Fibroblast of skin of abdomen (primary cell): ENCODE measurements at places on chromosomes 6 and 20.

GRCh38 chr20:62163485-62163865, 19.4 kb upstream of the MTG2 start:
- DNase-seq = no peak

GRCh38 chr6:45420909-45421708, 43.4 kb upstream of the SUPT3H start:
- no peak for DNase-seq

- no peak for DNase-seq
These were observed 3.9 kb downstream of the LAMA5 start for GRCh38 chr20:62362991-62363919.

- DNase-seq = no peak
These were observed 8.8 kb downstream of the TENT5A start for GRCh38 chr6:81743649-81744048.

GRCh38 chr6:123745895-123746294, 57.8 kb upstream of the NKAIN2 start:
- DNase-seq = peak; percentile 54

DNA sequence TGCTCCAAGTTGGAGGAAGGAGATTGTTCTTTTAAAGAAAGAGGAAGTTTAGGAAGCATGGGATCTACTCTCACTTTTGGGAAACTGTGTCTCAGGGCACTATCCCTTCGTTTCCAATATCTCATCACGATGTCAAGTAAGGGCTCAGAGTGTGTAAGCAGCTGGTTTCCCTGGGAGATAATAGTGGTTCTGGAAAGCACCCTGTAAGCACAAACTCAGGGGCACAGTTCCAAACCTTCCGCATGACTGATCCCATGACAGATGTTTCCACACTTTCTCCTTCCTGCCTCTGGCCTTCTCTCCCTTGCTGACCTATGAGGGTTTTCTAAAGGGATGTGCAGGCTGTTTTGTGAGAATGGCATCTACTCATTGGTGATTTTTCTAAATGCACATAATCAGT, 33.9 kb downstream of the ADTRP start:
- DNase-seq = peak; percentile 73

DNA sequence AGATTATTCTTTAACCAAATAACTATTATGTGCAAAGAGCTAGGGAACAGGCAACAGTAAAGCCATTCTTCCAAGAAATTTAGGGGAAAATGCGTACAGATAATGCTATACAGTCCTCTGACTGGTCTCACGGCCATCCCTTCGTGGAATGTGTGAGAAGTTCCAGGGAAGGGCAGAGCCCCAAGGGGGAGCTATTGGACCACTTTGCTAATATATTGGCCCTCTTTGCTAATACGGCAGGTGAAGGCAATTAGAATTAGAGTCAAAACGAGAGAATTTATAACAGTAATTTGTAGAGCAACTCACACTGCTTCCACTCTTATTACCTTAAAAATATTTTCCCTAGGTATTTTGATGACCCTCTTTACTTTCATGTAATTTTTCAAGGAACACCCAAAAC, 140.4 kb downstream of the IMPG1 start:
- peak; percentile 21 for DNase-seq

DNA sequence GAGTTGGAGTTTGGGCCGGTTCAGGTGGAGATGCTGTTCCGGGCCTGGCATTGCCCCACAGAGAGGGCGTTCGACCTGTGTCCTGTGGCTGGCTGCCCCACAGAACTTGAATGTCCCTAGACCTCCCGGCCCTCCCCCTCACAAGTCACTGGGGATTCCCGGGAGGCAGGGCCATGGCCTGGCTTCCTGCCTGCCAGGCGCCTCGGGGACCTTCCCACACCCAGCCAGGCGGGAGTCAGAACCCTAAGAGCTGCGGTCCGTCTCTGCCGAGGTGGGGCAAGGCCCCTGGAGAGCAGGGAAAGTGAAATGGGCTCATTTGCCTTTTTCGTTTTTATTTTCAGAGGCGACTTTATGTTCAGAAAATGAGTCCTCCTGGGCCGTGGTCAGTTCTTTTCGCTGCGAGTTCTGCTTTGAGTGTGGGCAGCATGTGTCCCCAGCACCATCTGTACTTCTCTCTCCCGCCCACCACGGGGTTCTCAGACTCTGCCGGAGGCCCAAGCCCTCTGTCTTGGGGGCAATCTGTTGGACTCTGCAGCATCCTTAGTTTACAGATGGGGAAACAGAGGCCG, 8.5 kb downstream of the RBM38 start:
- DNase-seq = no peak

DNA sequence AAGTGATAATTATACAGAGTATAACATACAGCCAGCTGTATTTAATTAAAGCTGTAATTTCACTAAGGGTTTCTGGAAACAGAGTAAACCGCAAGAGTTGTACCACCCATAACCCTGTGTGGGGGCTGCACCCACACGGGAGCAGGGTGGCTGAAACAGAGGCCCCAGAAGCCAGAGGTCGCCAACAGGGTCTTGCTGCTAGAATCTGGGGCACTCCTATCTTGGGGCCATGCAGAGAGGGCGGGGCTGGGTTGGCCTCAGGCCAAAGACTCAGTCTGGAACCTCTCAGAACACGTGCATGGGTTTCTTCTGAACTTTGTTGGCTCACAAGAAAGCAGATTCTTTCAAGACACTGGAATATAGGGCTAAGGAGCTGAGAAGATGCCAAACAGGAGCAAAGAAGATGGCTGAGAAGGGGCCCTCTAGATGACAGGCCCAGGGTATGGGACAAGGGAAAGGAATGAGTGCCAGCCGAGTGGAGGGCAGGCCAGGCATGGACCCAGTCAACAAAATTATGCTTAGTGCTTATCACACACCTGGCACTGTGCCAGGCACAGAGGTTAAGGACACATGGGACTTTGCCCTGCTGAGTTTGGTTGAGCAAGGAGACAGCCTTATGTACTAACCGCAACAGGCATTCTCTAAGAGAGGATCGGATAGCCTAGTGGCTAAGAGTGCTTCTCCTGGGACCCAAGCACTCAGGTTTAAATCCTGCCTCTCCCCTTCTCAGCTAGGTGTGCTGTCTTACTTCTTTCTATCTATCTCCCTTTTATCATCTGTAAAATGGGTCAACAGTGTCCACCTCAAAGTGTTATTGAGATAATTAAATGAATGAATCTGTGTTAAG, 96.6 kb upstream of the FOXP4 start:
- DNase-seq = peak; percentile 77

- DNase-seq = peak; percentile 91
These were observed 24.0 kb upstream of the HDAC2 start for GRCh38 chr6:113994934-113995342.

DNA sequence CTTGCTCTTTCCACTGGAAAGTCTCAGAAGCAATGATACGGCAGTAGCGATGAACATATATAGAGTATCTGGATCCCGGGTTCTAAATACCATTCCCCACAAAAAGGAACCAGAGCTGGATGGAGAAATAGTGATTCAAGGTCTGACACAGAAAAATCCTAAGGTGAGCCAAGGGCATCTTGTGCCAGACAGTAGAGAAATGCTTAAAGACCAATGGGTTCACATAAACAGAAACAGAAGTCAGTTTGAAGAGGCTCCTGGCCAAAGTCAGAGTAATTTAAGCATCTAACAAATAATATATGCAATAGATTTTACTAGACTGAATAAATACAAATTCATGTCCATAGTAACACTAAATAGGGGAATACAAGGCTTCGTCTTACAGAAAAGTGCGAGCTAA, 54.7 kb downstream of the RGS17 start:
- no peak for DNase-seq

GRCh38 chr20:3553663-3554062, 82.8 kb downstream of the ATRN start:
- DNase-seq = no peak

- DNase-seq = peak; percentile 30
These were observed 8.8 kb downstream of the NR2E1 start for GRCh38 chr6:108174371-108175175.

GRCh38 chr6:169241688-169242350, 11.8 kb downstream of the THBS2 start:
- DNase-seq = no peak

GRCh38 chr6:78832091-78832808, 35.1 kb upstream of the IRAK1BP1 start:
- DNase-seq = peak; percentile 43

- no peak for DNase-seq
These were observed 5.9 kb upstream of the HMGA1 start for GRCh38 chr6:34230653-34231371.

DNA sequence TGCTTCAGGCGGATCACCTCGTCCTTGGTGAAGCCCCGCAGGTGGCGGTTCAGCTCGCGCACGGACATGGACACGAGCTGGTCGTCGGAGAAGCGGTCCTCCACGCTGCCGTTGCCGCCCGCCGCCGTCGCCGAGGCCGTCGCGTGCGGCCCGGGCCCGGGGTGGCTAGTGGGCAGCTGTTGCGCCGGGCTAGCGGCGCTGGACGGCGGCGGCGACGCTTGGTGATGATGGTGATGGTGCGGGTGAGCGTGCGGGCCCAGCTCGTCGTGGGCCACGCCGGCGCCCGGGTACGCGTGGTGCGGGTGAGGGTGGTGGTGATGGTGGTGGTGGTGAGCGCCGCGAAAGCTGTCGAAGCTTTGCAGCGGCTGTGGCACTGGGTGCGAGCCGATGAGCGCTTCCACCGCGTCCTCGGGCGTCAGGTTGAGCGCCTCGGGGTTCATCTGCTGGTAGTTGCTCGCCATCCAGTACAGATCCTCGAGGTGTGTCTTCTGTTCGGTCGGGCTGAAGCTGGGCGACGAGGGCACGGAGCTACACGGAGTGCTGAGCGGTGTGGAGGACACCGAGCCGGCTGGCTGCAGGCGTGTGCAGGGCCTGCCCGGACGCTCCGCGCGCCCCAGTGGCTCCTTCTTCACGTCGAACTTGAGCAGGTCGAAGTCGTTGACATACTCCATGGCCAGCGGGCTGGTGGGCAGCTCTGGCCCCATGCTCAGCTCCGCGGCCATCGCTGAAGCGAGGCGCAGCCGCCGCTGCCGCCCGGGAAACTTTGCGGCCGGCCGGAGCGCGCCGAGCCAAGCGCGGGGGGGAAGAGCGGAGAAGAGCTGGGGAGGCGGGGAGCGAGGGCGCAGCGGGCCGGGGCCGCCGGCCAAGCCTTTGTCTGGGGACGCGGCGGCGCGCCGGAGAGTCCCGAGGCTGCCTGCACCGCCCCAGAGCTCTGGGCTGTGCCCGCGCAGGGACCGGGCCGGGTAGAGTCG, 622 bp downstream of the MAFB start:
- DNase-seq = peak; percentile 11

GRCh38 chr6:99545442-99545841, 23.0 kb downstream of the CCNC start:
- DNase-seq = no peak

DNA sequence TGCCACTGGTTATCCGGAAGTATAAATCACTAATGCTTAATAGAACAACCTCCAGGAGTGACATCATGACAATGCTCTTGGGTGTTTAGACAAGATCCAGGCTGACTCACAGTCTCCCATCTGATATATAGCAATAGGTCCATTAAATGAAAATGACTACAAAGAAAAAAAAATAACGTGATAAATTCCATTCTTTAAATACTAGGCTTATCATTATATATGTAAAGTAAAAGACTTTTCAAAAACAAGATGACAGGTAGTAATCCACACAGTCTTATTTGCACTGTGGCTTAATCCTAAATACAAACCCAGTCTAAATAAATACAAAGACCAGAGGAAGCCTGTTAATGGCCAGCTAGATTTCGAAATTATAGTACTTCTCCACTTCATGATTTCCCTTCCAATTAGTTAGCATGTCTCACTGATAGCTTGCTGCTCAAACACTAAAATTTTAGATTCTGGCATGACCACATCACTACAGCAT, 149.1 kb upstream of the BEND3 start:
- DNase-seq = peak; percentile 62

DNA sequence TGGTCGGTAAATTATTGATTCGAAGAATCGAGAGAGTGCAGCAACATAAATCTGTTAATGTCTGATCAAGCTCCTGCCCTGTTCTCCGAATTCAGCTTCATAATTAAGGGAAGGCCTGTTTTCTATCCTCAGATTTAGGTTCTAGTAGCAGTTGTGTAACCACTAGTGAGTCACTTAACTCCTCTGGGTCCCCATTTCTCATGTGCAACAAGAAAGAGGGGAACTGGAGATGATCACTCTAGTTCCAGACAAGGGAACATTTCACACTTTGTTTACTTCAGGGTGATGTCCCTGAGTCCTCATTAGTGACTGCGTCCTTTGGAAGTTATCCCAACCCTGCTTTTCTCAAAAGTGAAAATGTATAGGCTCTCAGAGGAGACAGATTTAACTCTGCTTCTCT, 68.1 kb upstream of the RNF146 start:
- DNase-seq = peak; percentile 28

GRCh38 chr6:157258878-157259277, 64.4 kb downstream of the TMEM242 start:
- DNase-seq = no peak

DNA sequence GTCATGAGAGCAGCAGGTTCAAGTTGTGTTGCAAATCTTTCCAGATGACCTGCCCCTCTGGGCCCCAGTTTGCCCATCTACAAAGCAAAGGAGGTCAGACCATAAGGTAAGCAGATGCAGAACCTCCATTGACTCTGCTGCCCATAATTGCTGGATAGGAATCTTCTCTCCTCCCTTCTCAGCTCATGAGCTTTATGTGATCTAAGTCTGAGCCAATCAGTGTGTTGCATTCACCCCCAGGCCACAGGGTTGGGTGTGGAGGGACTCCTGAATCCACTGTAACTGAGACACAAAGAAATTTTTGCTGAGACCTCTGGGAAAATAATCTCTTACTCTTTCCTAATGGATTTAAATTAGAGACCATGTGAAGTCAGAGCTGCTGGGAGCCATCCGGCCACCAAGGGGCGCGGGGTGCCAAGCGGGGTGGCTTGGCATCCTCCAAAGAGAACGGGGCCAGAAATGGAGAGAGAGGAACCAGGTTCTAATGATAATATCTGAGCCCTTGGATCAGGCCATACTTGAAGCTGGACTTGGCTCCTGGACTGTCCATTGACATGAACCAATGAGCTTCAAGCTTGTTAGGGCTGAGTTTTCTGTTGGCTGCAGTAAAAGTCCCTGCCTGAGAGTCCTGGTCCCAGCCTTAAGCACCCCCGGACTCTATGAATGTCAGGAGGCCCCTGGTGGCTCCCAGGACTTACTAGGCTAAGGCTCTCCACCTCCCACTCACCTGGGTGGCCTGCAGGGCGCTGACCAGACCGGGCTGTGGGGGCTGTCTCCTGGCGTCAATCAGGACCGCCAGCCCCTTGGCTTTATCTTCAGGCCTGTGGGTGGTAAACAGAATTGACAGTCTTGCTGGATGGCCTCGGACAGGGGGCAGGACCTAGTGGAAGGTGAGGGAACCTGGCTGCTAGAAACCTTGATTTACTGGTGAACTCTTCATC, 32.8 kb downstream of the KIAA1755 start:
- DNase-seq = no peak

DNA sequence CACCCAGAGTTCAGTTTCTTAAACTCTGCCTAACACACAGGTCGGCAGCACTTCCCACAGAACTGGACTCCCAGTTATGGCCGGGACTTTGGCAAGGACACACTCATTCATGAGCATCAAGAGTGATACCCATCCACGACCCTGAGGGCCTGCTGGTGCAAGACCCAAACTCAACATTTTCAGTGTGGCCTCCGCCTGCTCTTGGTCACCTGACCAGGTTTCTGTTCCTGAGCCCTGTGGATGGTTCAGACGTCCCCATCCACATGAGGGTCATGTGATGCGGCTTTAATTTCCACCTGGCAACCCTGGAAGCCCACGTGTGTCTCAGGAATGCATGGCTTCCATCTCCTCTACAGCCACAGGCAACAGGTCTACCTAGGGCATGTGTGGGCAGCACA, 245.3 kb downstream of the DLL1 start:
- DNase-seq = no peak
